ENCODE measurements at places on chromosomes 11 and 22. TPM values are rescaled to one million over a fixed set of nuclear protein-coding genes. Genes with fewer than 3 reads are reported as not detected.

DNA sequence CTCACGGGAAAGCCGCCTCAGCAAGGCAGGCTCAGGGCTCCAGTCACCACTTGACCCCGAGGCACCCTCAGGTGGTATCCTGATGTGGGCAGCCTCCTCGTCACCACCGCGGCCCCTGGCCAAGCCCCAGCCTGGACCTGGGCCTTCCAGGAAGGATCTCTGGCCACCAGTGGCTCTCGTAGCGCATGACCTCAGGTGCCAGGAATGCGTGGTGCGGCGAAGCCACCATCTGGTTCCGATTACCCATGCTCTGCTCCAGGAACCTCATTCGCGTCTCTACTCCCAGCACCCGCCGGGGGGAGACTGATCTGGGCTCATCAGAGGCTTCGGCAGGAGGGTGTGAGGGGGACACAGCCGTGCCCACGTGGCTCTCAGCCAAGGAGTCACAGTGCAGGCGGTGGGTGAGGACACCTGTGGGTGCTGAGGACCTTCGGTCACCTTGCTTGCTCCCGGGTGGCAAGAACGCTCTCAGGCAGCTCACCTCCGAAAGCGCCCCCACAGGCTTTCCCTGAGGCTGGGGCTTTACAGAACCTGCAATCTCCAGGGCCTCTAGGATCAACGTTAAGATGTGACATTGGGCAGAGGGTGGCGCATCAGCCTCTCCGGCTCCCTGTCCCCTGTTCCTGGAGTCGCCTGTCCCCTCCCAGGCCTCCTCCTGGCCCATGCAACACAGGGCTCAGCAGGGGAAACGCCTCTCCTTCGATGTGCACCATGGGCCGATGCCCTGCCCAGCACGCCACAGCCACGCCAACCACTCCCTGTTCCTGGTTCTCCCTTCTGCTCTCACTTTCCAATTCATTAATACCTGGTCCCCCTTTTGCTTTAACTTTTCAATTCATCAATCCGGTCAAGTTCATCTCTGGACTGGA lies 39.0 kb downstream of the TBX1 start:
- no peak for DNase-seq

The CWF19L2 gene
- total RNA-seq = 18.4 TPM

The VPREB3 gene
- total RNA-seq = 0.50 TPM

The MAP6 gene
- 0.77 TPM for total RNA-seq

DNA sequence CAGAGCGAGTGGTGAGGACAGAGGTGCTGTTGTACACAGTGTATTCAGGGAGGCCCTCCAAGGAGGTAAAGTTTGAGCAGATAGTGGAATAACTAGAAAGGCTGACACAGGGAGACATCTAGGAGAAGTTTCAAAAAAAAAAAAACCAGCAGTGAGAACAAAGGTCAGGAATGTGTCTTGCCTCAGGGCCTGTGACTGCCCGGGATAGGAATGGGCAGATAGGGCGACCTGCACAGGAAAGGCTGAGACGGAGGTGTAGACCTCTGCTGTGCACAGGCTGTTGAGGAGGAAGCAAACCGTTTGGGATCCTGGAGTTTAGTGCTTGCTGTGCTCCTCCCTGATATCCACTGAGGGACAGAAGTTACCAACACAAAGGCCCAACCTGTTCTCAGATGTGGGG lies 406.5 kb upstream of the B3GAT1 start:
- DNase-seq = peak; percentile 66

All from H9 (cell line).